ENCODE measurements at places on chromosomes 11 and 22. TPM values are rescaled to one million over a fixed set of nuclear protein-coding genes. Genes with fewer than 3 reads are reported as not detected.

GRCh38 chr22:41848468-41848867, 15.6 kb downstream of the SREBF2 start:
- no peak for DNase-seq

Gene ZNF202
- 11.2 TPM for total RNA-seq

- DNase-seq: no peak
Observed at GRCh38 chr11:47991266-47991830, 11.0 kb downstream of the PTPRJ start.

GRCh38 chr22:29109822-29110221, 37.0 kb downstream of the KREMEN1 start:
- DNase-seq: no peak

DNA sequence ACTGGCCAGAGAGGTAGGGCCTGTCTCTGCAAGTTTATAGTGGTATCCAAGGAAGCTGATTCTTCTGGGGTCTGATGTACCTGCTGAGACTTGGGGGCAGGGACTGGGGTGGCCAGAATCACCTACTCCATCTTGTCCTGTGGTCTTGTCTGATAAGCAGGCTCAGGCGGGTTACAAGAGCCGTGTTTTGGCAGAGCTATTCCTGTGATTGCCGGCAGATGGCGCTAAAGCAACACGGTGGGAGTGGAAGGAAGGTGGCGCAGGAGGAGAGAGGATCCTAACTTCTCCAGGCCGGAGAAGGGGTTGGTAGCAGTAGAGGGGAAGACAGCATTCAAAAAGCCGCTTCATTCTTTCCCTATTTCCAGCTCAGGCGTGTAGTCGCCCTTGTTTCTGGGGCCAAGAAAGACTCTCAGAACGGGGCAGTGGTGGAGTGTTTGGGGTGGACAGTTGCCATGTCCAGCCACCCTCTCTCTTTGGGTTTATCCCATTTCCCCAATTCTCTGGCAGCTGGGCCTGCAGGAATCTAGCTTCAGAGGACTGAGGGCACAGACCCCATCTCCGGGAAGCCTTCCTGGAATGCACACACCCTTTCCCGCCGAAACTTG, 15.1 kb downstream of the CHRM1 start:
- peak; percentile 93 for DNase-seq

DNA sequence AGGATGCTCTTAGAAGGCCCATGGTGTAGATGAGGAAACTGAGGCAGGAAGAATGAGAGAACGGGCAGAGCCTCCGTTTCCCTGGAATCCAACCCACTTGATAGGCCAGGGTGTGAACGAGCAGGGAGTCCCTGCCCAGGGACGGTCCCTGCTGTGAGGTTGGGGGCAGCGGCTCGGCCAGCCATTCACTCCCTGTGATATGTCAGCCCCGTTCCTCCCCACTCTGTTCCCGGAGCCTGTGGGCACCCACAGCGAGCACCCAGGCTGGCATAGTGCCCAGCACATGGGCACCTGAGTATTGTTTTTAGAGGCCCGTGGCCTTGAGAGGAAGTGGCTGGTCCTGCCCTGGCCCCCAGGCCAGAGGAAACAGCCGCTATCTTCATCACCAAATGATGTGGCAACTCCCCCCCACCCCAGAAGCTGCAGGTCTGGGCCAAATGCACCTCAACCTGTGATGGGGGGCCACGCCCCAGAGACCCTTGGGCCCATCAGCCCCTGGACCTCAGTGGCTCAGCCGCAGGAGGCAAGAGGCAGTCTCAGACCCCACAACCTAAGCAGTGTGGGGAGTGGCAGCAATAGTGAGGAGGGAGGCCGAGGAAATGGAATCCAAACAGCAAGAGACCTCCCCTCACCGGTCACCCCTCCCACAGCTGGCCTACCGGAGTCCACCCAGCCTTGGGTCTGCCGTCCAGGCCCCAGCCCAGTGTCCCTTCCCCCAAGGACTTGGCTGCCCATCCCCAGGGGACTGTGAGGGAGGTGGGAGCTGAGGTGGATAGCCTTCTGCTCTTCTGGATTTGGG, 2.1 kb downstream of the ALDH3B1 start:
- no peak for DNase-seq

Gene OR56A1
- total RNA-seq: not detected

GRCh38 chr11:3126207-3126865, 38.8 kb downstream of the OSBPL5 start:
- DNase-seq: no peak

DNA sequence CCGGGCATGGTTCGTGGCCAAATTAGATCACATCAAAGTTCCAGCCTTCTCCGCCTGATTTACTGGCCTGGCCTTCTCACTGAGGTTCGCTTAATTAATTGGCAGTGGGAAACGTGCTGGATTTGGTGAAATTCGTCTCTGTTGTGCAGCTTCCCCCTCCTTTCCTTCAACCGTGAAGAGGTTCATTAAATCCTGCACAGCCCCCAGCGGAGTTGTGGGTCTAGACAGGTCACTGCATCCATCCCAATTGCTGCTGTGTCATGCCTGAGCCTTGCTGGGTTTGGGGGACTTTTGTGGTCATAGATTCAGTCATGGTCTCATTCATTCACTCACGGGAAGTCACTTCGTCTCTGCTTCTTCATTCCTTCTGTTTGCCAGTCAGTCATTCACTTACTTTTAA, 90.0 kb downstream of the INSC start:
- DNase-seq: no peak

DNA sequence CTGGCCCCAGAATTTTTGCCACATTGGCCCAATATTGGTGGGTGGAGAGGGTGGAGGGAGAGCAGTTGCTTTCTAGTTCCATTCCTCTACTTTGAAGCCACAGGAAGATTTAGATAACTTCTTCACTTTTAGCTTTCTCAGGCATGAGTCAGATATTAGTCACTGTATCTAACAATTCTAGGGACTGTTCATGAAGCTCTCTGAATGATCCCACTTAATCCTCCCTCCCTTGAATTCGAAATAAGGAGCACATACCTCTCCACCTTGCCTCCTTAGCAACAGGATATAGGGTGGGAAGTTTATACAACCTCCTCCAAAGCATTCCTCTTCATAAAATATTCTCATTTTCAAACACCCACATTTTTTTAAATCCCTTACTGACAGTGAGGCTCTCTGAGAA, 13.5 kb downstream of the FSHB start:
- DNase-seq: no peak

DNA sequence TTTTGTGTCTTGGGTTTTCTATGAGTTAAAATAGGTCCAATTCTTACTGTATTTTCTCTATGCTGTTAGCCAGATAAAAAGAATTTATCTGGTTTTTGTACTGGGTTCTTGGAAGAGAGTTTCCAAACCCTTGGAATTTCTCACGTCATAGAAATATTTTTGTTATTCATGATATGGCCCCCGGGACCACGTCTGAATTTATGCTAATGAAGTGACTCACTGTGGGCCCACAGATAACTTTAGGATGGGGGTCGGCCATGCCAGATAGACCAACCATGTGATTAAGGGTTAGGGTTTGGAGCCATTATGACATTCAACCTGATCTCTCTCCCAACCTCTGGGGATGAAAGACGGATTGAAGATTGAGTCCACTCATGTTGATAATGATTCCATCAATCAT, 35.6 kb upstream of the DDI1 start:
- no peak for DNase-seq

Gene DBX1
- not detected for total RNA-seq

Gene CASP12
- total RNA-seq: 0.78 TPM

- no peak for DNase-seq
Observed at GRCh38 chr11:126115127-126115495, 52.4 kb upstream of the CDON start.

- no peak for DNase-seq
Observed at GRCh38 chr11:4164884-4165590, 70.4 kb downstream of the RRM1 start.

GRCh38 chr22:40638261-40638660, 1.7 kb upstream of the MRTFA start:
- no peak for DNase-seq

- no peak for DNase-seq
Observed at GRCh38 chr11:130947889-130948288, 31.6 kb upstream of the SNX19 start.

Gene TLCD5
- total RNA-seq: 11.6 TPM

- no peak for DNase-seq
Observed at GRCh38 chr22:30841273-30841672, 127.3 kb downstream of the MORC2 start.

Data from osteocyte (in vitro differentiated cells).